ENCODE measurements at places on chromosomes 1 and 21.
A peak's percentile ranks its signal among the peaks of the same experiment; 100 is the strongest.

DNA sequence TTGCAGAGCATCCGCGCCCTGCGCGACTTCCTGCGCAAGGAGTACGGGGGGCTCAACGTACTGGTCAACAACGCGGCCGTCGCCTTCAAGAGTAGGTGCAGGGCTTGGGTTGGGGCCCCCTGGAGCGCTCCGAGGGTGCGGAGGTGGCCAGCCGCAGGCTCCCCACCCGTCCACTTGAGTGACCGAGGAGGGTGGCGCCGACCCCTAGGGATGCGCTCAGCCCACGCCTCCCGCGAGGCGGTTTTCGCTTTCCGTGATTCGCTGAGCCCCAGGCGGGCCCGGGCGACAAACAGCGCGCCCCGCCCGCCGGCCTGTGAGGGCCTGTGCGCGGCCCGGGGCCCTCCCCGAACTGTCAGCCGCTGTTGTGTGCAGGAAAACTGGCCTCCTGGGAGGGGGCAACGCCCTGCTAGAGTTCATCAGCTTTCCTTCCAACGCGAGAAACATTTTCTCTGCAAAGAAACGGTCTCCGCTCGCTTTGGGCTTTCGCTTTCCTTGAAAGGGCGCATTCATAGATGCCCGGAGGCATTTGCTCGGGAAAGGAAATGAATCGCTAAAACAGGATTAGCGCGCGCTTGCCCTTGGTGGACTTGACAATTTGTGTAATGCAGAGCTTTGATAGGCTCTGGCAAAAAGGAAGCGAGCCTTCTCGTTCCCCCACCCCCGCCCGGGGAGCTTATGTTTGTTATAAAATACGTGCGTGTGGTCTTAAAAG is 668 bp downstream of the CBR3 start:
- H3K27ac ChIP-seq = peak overlapping the region; percentile 100
- H3K4me3 ChIP-seq = peak overlapping the region; percentile 80
- no peaks in the 10 kb centered on the region for H3K36me3 ChIP-seq
- no peaks in the 10 kb centered on the region for H3K27me3 ChIP-seq

DNA sequence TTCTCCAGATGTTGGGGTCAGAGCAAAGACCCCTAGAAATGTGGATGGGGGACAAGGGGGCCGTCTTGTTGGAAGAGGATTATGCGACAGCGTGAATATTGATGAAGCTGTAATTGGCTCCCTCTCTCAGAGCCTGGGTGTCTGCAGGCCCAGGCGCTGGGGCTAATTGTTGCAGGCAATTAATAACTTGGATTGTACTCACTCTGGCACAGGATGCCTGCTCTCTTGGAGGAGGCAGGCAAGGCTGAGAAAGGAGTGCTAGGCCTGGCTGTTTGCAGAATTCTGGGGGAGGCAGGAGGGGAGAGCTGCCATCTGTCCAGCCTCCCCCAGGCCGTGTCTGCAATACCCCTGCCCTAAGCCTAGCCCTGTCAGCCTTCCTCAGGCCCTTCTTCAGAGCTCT is 4.1 kb upstream of the DISP3 start:
- DNase-seq = no peak
- H3K4me3 ChIP-seq = no peak overlapping the region
- no peaks in the 10 kb centered on the region for H3K36me3 ChIP-seq
- no peak overlapping the region for H3K27ac ChIP-seq

DNA sequence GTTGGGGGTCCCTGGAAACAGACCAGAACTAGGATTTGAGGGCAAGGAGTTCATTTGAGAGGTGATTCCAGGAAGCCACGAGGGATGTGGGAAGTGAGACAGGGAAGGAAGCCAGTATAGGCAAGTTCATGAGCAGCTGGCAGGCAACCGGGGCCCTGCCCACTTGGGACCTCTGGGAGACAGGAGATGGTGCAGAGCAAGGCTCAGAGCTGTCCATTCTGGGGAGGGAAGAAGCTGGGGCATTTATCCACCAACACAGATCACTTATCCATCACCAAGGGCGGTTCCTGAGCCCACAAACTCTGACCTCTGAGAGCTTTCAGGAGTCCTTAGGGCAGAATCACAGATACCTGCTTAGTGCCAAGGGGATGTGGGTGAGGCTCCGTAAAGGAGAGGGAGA is 16.8 kb downstream of the EDN2 start:
- no peaks in the 10 kb centered on the region for H3K4me1 ChIP-seq
- H3K36me3 ChIP-seq = no peaks in the 10 kb centered on the region
- DNase-seq = no peak
- no peak overlapping the region for H3K4me3 ChIP-seq
- H3K27me3 ChIP-seq = no peaks in the 10 kb centered on the region

- no peaks in the 10 kb centered on the region for H3K4me1 ChIP-seq
- no peak overlapping the region for H3K27ac ChIP-seq
- no peaks in the 10 kb centered on the region for H3K36me3 ChIP-seq
- H3K4me3 ChIP-seq = no peak overlapping the region
Observed at GRCh38 chr1:106912131-106912530, 144.3 kb upstream of the PRMT6 start.

- DNase-seq = no peak
- no peaks in the 10 kb centered on the region for H3K36me3 ChIP-seq
- no peaks in the 10 kb centered on the region for H3K27me3 ChIP-seq
Observed at GRCh38 chr1:232627645-232628334, 2.1 kb downstream of the SIPA1L2 start.

GRCh38 chr1:92487078-92487605 is 417 bp upstream of the GFI1 start:
- no peaks in the 10 kb centered on the region for H3K4me1 ChIP-seq
- no peaks in the 10 kb centered on the region for H3K36me3 ChIP-seq
- no peak for DNase-seq
- H3K27me3 ChIP-seq = peaks cover 3% of the 10 kb centered on the region
- H3K27ac ChIP-seq = no peak overlapping the region
- no peak overlapping the region for H3K4me3 ChIP-seq

GRCh38 chr1:30615076-30615795 is 108.1 kb downstream of the MATN1 start:
- no peaks in the 10 kb centered on the region for H3K36me3 ChIP-seq
- no peaks in the 10 kb centered on the region for H3K4me1 ChIP-seq
- H3K27me3 ChIP-seq = no peaks in the 10 kb centered on the region
- DNase-seq = no peak

DNA sequence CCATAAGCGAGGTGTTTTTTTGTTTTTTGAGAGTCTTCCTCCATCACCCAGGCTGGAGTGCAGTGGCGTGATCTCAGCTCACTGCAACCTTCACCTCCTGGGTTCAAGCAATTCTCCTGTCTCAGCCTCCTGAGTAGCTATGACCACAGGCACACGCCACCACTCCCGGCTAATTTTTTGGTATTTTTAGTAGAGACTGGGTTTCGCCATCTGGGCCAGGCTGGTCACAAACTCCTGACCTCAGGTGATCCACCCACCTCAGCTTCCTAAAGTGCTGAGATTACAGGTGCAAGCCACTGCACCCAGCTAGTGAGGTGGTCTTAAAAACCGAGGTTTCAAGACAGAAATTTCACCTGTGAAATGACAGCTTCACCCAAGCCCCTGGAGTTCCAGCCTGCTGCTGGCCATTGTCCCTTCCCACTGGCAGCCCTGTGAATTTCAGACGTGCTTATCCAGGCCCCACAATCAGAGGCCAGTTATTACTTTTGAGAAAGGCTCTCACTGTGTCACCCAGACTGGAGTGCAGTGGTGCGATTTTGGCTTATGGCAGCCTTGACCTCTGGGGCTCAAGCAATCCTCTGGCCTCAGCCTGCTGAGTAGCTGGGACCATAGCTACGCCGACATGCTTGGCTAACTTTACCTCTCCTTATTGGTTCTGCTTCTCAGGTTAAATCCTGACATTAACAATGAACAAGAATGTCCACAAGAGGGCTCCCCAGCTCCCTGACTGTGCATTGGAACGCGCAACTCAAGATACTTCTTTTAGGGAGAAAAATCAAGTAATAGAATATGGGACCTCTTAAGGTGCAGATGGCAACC is 19.4 kb downstream of the ENO1 start:
- H3K4me3 ChIP-seq = no peak overlapping the region
- H3K27ac ChIP-seq = no peak overlapping the region
- no peaks in the 10 kb centered on the region for H3K27me3 ChIP-seq
- DNase-seq = no peak

GRCh38 chr1:89070509-89070908 is 5.5 kb upstream of the GBP1 start:
- DNase-seq = no peak
- H3K27me3 ChIP-seq = no peaks in the 10 kb centered on the region
- H3K27ac ChIP-seq = peak overlapping the region; percentile 75
- peak overlapping the region; percentile 47 for H3K4me3 ChIP-seq
- no peaks in the 10 kb centered on the region for H3K36me3 ChIP-seq

DNA sequence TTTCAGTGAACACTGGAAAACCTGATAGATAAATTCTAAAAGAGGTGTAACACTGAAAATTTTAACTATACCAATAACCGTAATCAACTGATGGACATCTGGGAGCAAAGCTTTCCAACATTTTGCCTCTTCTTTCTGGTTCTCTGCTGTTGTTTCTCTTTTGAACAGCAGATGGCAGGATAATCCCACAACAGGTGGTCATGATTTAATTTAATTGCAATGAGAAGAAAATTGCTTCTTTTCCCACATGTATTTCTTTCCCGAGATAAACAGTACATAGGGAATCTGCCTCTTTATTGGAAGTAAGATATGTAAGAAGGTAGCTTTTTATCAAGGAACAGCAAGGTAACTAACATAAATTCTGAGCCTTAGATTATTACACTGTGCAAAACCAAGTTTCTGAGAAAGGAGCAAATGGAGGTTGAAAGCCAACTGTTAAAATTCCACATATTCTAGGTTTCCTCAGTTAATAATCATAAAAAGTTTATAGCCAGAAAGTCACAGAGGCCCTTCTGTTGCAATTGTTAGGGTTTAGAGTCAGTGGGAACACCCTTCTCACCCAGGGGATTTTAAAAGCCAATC is 72.9 kb downstream of the RPS6KA1 start:
- no peaks in the 10 kb centered on the region for H3K27me3 ChIP-seq
- peaks cover 11% of the 10 kb centered on the region for H3K4me1 ChIP-seq
- no peaks in the 10 kb centered on the region for H3K36me3 ChIP-seq
- DNase-seq = no peak

DNA sequence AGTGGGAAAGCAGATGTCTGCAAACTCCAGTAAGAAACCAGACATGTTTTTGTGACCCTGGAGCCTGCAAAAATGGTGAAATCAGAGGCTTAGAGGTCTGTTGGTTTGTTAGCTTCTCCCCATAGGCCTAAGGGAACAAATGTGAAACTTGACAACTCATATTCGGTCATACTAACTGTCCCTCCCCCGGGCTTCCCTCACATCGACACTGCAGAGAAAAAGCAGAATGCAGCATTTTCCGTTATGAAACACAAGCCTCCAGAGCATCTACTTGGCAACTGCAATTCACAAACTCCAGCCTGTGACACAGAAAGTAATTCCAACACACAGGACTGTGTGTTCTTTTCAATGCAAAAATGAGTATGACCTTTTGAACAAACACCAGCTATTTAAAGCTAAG is 3.7 kb downstream of the KCNA2 start:
- peak overlapping the region; percentile 26 for H3K27ac ChIP-seq
- no peaks in the 10 kb centered on the region for H3K27me3 ChIP-seq
- no peak for DNase-seq
- no peak overlapping the region for H3K4me3 ChIP-seq
- H3K4me1 ChIP-seq = peaks cover 57% of the 10 kb centered on the region

- no peak for DNase-seq
- H3K36me3 ChIP-seq = no peaks in the 10 kb centered on the region
- peaks cover 19% of the 10 kb centered on the region for H3K4me1 ChIP-seq
- no peak overlapping the region for H3K4me3 ChIP-seq
- H3K27me3 ChIP-seq = no peaks in the 10 kb centered on the region
Observed at GRCh38 chr1:94949681-94950661, 23.1 kb upstream of the CNN3 start.

DNA sequence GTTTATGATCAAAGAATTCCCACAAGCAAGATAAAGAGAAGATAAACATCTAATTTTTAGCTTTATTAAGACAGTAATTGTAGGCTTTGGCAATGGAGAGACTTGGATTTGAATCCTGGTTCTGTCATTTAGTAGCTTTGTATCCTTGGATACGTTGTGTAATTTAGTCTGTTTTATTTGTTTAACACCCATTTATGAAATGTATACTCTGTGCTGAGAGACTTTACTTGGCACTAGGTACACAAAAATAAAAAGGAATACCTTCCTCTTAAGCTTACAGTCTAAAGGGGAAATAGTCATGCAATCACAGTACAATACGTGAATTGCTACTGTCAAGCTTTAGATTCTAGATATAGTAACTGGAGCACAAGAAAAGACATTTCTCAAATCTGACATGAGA is 23.8 kb downstream of the ZMPSTE24 start:
- H3K27ac ChIP-seq = no peak overlapping the region
- H3K27me3 ChIP-seq = no peaks in the 10 kb centered on the region
- no peak for DNase-seq
- no peak overlapping the region for H3K4me3 ChIP-seq
- no peaks in the 10 kb centered on the region for H3K4me1 ChIP-seq

DNA sequence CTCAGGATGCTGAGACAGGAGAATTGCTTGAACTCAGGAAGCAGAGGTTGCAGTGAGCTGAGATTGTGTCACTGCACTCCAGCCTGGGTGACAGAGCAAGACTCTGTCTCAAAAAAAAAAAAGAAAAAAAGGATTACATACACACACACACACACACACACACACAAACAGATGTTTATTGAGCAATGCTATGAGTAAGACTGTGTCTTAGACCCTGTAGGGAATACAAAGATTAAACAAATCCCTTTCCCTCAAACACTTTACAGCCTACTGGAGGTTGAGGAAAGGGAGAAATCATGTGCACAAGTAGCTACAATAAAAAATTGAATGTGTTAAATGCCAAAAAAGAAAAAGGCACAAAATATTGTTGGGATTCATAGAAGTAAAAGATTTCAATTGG is 58.1 kb downstream of the RPAP2 start:
- H3K4me3 ChIP-seq = no peak overlapping the region
- no peaks in the 10 kb centered on the region for H3K36me3 ChIP-seq
- DNase-seq = no peak
- no peaks in the 10 kb centered on the region for H3K4me1 ChIP-seq
- H3K27me3 ChIP-seq = no peaks in the 10 kb centered on the region

DNA sequence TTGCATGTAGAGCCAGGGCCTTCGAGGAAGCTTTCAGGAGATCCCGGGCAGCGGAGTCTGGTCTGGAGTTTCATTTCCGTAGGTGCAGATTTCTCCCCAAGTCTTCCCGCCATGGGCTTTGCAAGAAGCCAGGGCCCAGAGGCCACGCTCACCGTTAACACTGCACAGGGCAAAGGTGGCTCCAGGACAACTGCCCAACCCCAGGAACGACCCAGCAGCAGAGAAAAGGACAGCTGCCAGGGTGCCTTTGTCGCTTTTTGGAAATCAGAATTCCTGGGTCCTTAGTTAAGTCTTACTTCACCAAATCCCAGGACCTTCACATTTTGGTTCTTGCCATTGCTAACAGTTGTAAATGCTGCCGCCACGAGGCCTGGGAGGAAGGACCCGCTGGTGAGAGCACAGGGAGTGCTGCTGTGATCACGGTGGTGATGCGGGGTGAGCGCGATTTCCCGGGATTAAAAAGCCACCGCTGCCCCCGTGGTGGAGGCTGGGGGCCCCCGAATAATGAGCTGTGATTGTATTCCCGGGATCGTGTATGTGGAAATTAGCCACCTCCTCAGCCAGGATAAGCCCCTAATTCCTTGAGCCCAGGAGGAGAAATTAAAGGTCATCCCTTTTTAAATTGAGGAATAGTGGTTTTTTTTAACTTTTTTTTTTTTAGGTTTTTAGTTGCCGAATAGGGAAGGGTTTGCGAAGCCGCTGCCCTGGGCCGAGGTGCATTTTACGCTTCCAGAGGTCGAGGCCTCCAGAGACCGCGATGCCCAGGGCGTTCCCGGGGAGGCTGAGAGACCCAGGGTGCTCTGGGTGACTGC is 8.2 kb downstream of the SIM2 start:
- H3K27me3 ChIP-seq = peaks cover 100% of the 10 kb centered on the region
- no peaks in the 10 kb centered on the region for H3K36me3 ChIP-seq
- no peak for DNase-seq
- H3K27ac ChIP-seq = no peak overlapping the region
- H3K4me1 ChIP-seq = no peaks in the 10 kb centered on the region
- H3K4me3 ChIP-seq = no peak overlapping the region
